ENCODE measurements at places on chromosomes 7 and 10.

GRCh38 chr10:113562069-113562468 is 9.2 kb downstream of the HABP2 start:
- DNase-seq, result no peak

- peak; percentile 14 for DNase-seq
Measured at GRCh38 chr7:137987968-137988367, 13.9 kb downstream of the CREB3L2 start.

DNA sequence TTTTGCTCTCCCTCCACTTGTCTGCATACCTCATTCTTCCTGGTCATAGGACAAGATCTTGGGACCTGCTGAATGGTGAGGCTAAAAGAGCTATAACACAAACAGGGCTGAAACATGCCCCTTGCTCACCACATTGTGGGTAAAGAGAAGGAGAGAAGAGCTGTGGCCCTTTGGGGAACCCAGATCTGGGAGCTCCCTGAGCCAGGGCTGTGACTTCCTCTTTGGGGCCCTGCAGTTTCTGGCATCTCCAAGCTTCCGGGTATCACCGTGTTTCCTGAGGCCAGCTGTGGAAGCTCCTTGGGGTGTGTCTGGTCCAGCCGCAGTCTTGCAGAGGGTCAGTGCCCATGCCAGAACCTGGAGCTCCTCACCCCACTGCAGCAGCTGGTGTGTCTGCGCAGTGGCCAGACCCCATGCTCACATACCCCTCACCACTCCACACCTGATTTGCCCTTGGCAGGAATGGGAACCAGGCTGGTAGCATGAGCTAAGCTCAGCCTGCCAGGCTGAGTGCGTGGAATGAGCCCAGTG is 34.0 kb downstream of the DKK1 start:
- no peak for DNase-seq

DNA sequence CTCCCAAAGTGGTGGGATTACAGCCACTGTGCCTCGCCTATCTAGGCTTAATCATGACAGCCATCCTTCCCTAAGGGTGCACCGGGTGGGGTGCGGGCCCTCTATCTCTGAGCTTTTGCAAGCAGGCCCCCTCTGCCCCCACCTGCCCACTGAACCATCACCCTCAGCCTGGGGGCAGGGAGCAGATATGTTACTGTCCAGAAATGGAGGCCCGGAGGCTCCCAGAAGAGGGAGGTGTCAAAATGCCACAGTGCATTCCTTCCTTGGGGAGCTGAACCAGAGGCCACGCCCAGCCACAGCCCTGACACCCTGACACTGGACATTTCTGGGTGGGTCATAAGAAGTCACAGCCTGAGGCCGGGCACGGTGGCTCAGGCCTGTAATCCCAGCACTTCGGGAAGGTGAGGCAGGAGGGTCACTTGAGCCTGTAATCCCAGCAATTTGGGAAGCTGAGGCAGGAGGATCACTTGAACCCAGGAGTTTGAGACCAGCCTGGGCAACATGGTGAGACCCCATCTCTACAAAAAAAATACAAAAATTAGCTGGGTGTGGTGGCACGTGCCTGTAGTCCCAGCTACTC is 129.8 kb upstream of the TNRC18 start:
- DNase-seq, result no peak

DNA sequence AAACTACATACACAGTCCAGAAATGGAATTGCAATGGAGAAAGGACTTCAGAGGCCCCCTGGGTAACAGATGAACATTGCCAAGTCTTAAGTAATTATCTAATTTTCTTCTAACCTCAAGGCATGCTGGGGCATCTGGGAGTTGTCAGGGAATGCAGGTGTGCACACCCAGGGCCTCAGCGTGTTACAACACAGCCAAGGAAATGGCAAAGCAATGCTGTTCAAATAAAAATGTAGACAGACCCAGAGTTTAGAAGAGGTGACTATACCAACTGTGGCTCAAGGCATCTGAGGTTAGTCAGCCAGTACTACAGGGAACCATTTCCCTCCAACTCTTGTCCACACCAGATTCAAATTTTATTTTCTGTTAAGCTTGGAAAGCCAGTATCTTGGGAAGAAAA is 73.6 kb downstream of the CCDC3 start:
- no peak for DNase-seq

DNA sequence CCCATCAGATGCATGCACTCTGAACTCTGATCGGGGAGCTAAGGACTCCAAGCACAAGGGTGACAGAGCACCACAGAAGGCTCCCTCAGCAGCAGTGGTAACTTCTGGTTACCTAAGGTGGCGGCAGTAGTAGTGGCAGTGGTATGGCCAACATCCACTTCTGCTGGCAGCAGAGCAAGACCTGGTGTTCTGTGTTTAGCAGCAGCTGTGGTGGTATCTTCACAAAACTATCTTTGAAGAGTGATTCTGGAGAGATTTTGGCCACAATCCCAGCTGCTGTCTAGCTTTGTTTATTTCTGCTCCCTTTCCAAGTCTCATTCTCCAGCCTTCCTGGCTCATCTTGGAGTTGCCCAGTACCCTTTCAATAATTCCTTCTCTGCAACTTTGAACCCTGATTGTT is 102.4 kb upstream of the LRGUK start:
- DNase-seq, result no peak

DNA sequence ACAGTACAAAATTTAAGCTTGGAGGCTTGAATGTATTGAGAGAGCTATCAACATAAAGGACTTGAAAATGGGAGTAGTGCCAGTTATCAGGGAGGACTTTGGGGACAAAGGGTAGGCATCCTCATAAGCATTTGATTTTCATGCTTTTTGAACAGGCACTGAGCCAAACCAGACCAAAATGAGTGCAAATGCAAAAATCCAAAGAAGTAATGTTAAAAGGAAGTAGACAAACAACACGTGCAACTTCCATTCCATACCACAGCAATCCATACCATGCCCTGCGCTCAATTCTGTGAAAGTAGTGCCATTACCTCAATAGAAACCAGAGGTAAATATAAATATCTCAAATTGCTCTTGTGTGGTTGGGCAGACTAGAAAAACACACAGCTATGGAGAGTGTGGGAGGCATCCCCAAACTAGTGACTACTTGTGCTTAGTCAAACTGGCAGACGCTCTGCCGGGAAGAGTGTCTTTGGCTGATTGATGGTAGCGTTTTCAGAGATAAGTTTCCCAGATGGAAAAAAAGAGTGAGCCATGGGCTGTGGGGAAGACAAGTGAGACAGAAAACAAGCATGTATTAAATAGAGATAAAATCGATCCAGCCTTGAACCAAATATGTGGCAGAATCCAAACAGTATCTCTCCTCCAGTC is 161.5 kb downstream of the CREB5 start:
- DNase-seq, result no peak

DNA sequence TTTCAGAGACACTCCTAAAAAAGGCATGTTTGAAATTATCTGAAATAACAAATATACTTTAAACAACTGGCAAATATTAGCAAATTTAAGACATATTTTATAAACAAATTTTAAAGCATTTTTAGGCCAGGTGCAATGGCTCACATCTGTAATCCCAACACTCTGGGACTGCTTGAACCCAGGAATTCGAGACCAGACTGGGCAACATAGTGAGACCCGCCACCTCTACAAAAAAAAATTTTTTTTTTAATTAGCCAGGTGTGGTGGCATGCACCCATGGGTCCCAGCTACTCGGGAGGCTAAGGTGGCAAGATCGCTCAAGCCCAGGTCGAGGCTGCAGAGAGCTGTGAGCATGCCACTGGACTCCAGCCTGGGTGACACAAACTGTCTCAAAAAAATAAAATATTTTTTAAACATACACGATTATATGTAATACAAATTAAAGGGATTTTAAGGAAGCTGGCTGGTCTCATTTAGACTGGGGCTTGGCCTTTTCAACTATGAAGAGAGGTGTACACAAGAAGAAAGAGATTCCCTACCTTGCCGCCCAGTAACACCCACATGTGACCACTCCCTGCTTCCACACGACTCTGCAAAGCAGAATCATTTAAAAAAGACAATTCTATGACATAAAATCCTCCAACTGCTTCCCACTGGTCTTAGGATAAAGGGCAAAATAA is 7.5 kb downstream of the LARP4B start:
- no peak for DNase-seq

GRCh38 chr7:73567140-73567539 is 9.7 kb upstream of the BCL7B start:
- no peak for DNase-seq

DNA sequence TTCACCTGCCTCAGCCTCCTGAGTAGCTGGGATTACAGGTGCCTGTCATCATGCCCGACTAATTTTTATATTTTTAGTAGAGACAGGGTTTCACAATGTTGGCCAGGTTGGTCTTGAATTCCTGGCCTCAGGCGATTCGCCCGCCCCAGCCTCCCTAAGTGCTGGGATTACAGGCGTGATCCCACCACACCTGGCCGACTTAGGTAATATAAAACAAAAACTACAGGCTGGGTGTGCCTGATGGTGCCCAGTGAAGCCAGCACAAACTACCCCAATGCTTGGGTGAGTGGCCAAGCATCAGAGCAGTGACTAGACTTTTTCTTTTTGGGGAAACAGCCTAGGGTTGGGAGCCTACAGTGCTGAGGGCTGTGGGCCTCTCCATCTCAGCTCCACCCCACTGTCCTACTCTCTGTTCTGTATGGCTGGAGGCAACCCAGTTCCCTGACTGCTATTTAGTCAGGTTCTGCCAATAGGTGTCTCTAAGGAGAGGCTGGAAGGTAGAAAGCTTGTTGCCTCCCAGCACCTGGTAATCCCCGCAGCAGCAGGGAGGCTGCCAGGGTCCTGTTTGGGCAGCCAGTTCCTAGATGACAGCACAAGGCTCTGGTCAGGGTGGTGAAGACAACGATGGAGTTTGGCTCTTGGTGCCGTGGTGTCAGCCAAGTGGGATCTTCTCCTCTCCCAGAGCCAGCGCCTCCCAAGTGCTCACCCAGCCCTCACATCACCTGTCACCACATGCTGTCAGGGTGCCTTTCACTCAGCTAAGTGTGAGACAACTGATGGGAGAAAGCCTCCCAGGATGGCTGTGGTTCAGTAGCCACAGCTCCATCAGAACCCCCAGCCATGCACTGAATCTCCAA is 10.4 kb upstream of the NACAD start:
- DNase-seq, result no peak

DNA sequence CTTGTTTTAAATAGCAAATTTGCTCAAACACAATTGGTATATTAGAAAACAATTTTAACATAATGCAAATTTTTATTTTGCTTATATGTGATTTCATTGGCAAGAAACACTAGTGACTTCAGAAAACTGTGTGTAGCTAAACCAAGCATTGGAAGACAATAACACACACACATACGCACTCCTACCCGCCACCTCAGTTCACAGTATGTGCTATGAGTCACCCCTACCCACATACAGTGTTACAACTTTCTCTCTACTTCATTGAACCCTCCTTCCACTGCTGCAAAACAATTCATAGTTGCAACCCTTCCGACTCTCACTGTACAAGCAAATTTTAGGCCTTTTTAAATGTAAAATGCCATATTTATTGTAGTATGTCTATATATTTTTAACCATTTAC is 119.9 kb upstream of the THSD7A start:
- DNase-seq, result no peak

DNA sequence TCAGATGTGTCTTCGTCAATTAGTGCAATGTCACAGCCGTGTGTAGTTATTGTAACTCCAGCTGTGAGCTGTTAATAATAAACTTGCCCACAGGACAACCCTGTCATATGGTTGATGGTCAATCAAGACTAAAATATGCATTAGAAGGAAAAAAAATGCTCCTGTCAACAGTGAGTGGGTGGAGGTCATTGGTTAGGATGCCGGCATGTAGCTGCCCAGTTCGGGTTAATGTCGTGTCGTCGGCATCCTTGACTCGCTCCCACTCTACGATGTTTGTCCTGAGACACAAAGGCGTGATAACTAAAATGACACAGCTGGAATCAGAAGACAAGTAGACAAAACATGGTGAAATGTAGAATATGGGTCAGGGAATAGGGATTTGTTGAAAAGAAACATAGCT is 442.8 kb upstream of the NPVF start:
- no peak for DNase-seq

DNA sequence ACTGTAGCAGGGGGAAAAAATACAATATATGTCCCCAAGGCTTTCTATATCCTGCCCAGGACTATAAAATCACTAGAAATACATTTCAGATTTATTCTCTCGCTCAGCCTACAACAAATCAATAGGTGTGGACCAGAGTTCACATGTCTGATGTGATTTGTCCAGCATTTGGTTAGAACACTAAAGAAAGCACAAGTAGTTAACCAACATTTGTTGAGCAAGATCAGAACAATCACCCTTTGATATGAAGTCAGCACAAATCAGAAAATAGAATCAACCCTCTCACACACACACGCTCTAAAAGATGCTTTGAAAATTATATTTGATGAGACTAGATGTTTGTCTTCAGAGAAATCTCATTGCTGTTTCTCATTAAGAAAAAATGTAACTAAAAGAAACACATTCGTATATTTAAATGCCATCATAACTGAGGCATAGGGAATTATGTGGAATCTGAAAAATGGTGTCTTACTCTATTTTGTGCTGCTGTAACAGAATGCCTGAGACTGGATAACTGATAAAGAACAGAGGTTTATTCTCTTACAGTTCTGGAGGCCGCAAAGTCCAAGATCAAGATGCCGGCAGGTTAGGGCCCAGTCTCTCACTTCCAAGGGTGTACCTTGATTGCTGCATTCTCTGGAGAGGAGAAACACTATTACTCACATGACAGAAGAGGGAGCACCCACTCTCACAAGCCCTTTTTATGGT is 10.5 kb downstream of the AKR1D1 start:
- no peak for DNase-seq

GRCh38 chr7:43636093-43636492 is 53.2 kb downstream of the STK17A start:
- no peak for DNase-seq

DNA sequence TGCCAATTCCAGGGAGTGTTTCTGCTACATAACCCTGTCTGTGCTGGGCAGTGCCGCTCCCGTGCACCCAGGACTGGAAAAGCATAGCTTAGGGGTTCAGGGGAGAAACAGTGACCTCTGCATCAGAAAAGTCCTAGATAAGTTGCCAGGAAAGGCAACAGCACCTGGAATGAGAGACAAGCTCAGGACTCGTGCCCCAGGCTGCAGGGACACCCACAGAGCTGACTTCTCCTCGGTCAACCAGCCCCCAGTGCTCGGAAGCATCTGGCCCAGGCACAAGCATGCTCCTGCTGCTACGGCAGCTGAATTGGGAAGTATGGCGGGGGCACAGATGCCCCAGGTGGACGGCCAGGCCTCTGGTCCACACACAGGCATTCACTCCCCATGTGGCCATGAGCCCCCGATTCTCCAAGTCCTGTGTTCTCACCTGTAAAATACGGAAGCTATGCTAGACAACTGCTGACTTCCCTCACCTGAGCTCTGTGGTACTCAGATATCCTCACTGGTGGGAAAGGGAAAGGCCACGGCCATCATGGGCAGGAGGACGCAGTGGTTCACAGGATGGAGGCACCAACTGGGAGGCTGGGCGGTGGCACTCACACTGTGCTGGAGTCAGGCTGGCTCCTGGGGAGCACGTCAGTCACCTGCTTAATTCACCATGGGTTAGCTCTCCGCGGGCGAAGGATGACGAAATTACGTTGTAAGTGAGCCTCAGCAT is 220.5 kb downstream of the PTPRN2 start:
- DNase-seq, result no peak

- no peak for DNase-seq
Measured at GRCh38 chr10:55668326-55668922, 692.6 kb downstream of the ZWINT start.
